ENCODE measurements at places on chromosomes 13 and 19.
A peak's percentile ranks its signal among the peaks of the same experiment; 100 is the strongest.

- no peak for DNase-seq
Measured at GRCh38 chr19:33464733-33465115, 56.9 kb downstream of the PEPD start.

DNA sequence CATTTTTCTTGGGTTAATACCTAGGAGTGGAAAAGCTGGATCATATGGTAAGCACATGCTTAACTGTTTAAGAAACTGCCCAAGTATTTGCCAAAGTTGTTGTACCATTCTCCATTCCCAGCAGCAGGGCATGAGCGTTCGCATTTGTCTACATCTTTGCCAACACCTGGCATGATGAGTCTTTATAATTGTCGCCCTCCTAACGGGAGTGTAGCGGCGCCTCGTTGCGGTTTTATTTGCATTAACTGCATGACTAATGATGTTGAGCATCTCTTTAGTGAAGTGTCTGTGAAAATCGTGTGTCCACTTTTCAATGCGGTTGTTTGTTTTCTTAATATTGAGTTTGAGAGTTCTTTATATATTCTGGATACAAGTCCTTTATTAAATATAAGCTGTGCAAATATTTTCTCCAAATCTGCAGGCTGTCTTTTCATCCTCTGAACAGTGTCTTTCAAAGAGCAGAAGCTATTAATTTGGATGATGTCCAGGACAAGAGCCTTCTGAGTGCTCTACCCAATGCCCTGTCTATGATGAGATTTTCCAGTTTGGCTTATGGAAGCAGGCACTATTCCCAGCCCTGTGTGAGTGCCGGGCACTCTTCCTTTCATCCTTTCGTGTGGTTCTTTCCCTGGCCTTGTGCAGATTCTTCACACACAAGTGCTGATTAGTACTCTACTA lies 202.0 kb downstream of the FOXO1 start:
- no peak for DNase-seq

GRCh38 chr19:30222428-30222873 lies 149.7 kb upstream of the ZNF536 start:
- DNase-seq = no peak

GRCh38 chr13:93922063-93922855 lies 557.2 kb downstream of the DCT start:
- DNase-seq = no peak

GRCh38 chr19:8340341-8341096 lies 2.5 kb downstream of the KANK3 start:
- no peak for DNase-seq

DNA sequence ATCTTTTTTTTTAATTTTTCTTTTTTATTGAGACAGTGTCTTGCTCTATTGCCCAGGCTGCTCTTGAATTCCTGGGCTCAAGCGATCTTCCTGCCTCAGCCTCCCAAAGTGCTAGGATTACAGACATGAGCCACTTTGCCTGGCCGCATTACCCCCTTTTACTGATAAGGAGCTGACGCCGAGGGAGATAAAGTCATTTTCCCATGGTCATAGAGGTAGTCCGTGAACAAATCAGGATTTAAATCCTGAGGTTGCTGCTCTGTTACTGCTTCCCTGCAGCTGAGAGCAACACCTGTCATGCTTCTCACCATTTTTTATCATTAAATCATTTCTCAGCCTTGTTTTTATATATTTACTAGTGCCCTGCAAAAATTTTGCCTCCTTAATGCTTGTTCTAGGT lies 7.4 kb downstream of the CYSLTR2 start:
- DNase-seq = no peak

- DNase-seq = no peak
Measured at GRCh38 chr19:7228935-7229541, 65.2 kb downstream of the INSR start.

GRCh38 chr13:88945793-88946192 lies 1274.6 kb downstream of the SLITRK5 start:
- no peak for DNase-seq

GRCh38 chr19:4709440-4710280 lies 14.0 kb downstream of the DPP9 start:
- DNase-seq = no peak

- no peak for DNase-seq
Measured at GRCh38 chr19:31533114-31533513, 183.9 kb upstream of the TSHZ3 start.

DNA sequence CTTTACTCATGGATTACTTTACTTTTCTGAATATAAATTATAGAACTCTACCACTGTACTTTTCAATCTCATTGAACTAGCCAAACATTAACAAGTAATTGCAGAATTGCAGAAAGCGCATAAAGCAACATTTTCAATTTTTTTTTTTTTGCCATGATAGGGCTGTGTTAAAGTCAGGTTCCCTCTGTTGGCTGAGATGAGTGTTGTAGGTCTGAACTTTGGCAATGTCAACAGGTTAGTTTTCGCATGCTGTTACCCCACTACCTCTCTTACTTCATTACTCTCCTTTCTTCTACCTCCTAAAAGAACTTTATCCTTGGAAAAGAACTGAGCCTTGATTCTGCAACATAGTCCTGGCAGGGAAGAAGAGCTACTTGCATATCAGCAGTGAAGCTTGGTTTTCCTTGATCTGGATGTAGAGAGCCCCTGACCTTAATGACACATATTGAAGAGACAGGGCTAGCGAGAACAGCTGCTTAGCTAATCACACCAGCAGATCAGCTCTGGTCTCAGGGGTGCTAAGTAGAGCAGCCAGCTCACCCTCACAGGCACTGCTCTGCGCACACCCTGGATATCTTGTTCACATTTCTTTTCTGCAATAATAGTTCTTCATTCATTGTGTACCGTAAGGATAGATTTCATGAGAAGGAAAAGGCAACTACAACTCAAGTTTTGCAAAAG lies 119.5 kb downstream of the FLT1 start:
- DNase-seq = no peak

DNA sequence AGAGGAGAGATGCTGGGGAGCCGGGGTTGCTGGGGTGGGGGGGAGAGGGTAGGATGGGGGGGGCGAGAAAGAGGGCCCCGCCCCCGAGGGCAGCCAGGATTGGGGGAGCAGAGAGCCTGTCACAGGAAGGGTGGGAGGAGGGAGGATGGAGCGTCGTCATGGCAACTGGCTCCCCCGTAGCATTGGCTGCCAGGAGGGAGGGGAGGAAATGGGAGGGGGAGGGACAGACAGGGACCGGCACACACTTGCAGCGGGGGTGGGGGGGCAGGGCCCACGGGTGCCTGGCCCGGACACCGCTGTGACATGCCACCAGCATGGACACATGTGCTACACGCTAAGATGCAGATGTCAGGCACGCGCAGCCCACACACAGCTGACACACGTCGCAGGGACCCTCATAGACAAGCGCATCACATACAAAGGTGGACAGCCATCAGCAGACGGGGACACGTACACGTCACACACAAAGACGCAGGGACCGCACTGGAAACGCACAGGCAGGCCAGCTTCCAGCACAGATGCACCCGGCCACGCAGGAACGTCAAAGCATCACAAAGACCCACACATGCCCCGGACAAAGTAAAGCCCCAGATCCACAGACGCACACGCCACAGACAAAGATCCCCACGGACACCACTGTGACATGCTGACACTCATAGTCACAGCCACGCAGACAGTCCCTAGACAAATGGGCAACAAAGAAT lies at the start of gene LMTK3:
TSS of gene LMTK3 (minus strand) at position 36 of the 704 bp plus-strand sequence. CDS start 259 bp downstream, outside the sequence.
- peak; percentile 87 for DNase-seq

DNA sequence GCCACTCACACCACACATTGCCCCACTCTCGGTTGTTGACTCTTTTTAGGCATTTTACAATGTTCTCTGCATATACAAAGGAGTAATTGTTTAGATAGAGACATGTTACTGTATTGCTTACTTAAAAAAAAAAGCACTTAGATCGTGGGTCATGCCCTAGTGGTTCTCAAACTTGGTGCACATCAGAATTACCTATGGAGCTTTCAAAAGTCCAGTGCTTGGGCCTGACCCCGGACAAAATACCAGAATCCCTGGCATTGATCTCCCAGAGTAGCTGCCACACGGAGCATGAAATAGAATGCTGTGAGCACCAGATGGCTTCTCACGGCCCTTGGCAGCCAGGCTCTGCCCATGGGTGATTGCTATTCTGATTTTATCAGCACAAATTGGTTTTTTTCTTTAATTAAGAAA lies 20.0 kb downstream of the ACP7 start:
- no peak for DNase-seq

GRCh38 chr19:33186431-33187182 lies 7.5 kb upstream of the LRP3 start:
- DNase-seq = no peak

DNA sequence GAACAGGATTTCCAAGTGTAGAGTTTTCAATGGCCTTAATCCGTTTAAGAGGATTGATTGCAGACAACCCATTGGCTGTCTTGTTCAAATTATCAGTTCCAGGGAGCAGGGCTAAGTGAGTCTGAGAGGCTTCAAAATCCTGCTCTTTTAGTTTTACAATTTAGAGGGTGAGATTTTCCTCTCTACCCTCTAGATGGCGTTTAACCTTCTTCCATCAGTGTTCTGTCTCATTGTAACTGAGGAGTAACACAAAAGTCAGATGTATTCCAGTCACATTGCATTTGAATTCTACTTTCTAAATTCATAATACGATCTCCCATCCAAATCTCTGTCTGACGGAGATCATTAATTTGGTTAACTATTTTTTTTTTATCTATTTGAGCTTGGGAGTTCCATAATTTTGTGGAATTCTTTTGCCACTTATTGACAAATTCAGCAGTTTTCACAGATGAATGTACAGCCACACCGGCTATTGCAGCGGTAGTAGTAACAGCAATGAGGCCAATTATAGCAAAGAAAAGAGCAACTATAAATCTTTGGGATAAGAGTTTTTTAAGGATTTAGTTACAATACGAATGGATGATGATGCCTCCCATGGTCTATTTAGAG lies 7.8 kb upstream of the C19orf84 start:
- DNase-seq = peak; percentile 41

GRCh38 chr13:75612354-75612753 lies 23.8 kb upstream of the LMO7 start:
- DNase-seq = no peak

DNA sequence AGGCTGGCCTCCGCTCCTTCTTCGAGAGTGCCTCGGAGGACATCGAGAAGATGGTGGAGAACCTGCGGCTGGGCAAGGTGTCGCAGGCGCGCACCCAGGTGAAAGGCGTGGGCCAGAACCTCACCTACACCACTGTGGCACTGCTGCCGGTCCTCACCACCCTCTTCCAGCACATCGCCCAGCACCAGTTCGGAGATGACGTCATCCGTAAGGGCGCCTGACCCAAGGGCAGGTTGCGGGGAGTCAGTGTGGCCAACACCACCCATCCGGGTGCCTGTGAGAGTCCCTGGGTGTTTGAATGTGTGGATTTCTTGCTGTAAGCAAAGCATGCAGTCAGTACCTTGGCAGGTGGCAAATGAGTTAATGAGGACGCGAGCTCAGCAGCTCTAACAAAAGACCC lies 78.8 kb downstream of the RYR1 start:
- DNase-seq = no peak

GRCh38 chr19:48501494-48502349 lies 9.9 kb downstream of the LMTK3 start:
- DNase-seq = peak; percentile 67

- DNase-seq = no peak
Measured at GRCh38 chr13:75220861-75221260, 261.1 kb downstream of the TBC1D4 start.

DNA sequence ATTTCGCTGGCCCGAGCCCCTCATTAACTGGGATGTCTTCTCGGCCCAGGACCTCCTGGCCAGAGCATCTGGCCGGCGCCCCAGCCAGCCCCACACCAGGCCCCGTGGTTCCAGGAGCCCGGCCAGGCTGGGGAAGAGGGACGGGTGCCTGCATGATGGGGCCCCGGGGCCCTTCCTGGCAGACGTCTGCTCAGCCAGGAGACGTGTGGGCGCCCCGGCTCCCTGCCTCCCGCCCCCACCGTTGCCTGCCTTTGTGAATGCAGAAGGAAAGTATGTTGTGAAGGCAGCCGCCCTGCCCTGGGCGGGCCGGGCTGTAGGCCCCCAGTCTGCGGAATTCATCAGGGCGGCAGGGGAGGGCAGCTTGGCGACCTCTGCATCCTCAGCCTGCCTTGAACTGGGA lies 4.4 kb upstream of the COMP start:
- no peak for DNase-seq

GRCh38 chr19:11090997-11091702 lies 1.9 kb downstream of the LDLR start:
- no peak for DNase-seq

DNA sequence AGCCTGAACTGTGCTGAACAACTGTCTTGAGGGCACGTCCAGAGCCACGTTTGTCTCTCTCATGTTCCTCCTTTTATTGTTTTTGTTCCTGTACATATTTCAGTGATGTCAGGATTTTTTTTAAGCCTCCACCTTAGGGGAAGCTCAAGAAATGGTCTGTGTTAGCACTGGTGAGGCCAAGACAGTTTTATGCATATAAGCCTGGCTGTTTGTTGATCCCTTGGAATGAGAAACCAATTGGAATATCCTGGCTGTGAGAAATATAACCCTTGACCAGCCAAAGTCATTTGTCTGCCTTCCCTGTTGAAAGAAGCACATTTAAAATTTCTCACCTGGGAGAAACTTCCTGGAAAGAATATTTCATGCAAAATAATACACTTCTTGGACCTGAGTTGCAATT lies 115.8 kb downstream of the DNAJC15 start:
- no peak for DNase-seq

DNA sequence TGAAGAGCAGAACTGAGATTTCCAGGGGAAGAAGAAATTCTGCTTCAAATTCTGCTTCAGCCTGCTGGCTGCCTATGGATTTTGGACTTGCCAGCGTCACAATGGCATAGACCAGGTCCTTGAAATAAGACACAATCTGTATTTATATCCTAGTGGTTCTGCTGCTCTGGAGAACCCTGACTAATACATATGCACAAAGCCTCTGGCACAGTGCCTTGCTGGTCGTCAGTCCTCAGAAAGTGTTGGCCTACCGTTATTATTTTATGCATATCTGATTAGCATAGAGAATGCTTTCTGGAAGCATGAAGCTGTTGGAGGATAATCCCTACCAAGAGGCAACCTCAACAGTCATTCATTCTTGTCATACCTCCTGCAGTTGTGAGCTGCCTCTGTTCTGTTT lies 213.7 kb downstream of the B3GLCT start:
- DNase-seq = no peak

- peak; percentile 39 for DNase-seq
Measured at GRCh38 chr13:51895906-51896888, 34.4 kb downstream of the CCDC70 start.

DNA sequence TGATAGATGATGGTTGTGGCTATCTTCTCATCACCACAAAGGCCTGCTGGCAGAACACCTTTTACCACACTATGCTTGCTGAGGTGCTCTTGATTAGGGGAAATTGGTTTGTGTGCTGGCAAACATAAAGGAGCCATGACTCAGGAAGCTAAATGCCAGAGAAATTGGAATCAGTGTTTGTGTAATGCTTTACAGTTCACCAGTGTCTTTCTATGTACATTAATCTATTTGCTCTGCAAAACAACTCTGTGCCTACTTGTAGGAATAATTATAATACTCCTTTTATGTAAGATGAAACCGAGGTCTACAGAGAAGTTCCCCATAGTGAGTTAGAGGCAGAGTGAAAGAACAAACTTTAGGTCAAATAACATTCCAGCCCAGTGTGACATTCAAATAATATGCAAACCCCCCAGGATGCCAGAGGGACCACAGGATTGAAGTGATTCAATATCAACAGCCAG lies 390.5 kb upstream of the HTR2A start:
- DNase-seq = no peak

Data from CD4-positive, alpha-beta T cell treated with Interleukin-2 at 100 ng/mL for 4 hours (primary cell).